Liver (tissue), 10 donors: ENCODE measurements at places on chromosomes 1 and 21. TPM values are rescaled to one million over a fixed set of nuclear protein-coding genes. Genes with fewer than 3 reads are reported as not detected.

The CFAP107 gene
- polyA plus RNA-seq, result not detected

- no peak for DNase-seq
These were observed 80.2 kb downstream of the RABGAP1L start for GRCh38 chr1:174239541-174239940.

DNA sequence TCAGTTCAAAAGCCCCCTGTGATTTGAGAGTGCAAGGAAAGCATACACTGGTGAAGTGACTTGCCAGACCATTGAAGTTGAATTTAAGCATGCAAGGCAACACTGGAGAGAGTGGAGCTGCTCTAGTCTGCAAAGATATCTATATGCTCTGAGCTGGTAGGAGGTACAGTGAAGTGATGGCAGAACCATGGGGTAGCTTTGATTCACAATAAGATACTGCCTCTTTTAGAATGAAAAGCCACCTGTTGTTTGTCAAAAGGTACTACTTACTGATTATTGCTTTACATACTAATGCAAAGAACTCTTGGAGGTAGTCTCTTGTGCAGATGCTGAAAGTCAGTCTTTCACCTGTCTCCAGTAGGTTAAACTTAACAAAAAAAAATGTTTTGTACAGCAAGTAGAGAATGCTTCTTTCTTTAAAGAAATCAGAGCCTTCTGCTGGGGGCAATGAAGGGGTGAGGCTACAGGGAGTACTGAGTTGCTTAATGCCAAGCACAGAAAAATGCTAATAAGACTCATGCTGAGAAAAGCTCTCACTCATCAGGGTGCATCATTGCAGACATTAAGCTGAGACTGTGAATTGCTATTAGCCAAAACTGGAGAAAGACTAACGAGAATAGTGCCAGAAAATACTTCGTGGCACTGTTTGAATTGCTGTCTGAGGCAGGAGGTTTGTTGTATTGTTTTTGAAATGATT, 1150.5 kb upstream of the TMPRSS15 start:
- DNase-seq, result no peak

- DNase-seq, result no peak
These were observed 38.1 kb upstream of the PTCH2 start for GRCh38 chr1:44881011-44881632.

- DNase-seq, result no peak
These were observed 50.2 kb upstream of the TIAM1 start for GRCh38 chr21:31394309-31394708.

DNA sequence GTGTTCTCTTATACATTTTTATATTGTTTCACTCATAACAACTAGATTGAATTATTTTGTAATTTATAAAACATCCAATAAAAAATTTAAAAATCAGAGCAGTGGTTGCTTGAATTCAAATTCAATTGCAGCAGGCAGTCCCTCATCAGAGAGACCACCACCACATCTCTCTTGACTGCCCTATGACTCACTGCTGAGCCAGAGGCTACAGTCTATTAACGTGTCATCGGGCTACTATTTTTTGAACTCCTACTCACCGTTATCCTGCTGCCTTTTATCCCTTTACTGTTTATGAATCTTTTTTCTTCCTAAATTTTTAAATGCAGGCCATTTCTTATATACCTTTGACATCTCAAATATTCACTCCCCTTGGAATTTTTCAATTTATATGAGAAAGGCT, 144.7 kb downstream of the BARHL2 start:
- DNase-seq, result no peak

GRCh38 chr1:231544943-231545592, 16.6 kb downstream of the TSNAX start:
- DNase-seq, result no peak

DNA sequence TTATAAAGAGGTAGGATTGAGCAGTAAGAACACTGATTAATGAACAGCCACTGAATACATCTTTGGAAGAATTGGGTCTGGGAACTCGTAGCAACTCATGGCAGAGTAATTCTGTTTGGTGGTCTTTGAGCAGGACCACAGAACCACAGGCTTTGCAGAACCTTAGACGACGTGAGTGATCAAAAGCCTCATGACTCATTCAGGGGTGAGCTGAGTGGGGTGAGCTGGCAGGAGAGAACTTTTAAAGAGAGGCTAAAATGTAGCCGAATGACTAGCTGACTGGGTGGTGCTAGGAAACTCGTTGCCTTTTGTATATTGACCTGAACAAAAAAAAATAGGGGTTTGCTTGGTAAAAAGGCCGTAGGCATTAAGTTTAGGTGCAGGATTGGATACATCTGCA, 313.8 kb downstream of the TGFB2 start:
- no peak for DNase-seq

- no peak for DNase-seq
These were observed 7.1 kb downstream of the ARHGEF19 start for GRCh38 chr1:16205334-16205671.
